ENCODE measurements at places on chromosomes 5 and 9.

DNA sequence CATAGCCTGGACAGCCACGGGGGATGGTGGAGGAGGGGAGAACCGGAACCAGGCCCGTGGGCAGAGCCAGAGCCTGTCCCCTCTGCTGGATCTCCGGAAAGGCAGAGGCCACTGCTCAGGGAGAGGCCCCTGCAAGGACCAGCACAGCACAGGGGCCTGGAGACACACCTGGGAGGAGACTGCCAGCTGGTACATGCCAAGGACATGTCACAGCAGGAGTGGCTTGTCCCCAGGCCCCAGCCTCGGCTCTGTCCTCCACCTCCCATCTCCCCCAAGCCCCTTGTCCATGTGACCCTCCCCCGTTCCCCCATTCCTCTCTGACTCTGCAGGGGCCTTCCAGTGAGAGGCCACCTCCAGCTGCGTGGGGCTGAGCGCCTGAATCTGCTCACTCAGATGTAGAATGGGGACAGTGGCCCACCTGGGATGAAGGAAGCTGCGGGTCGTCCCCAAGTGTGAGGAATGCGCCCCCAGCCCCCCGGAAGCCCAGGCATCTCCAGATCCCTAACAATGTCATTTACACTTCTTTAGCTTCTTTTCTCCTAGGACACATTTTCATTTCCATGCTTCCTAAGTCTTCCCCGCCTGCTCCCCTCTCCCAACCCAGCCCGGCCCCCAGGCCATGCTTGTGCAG lies 349.6 kb upstream of the IRX2 start:
- DNase-seq: no peak

GRCh38 chr5:23840083-23840482 lies 332.7 kb downstream of the PRDM9 start:
- DNase-seq: no peak

DNA sequence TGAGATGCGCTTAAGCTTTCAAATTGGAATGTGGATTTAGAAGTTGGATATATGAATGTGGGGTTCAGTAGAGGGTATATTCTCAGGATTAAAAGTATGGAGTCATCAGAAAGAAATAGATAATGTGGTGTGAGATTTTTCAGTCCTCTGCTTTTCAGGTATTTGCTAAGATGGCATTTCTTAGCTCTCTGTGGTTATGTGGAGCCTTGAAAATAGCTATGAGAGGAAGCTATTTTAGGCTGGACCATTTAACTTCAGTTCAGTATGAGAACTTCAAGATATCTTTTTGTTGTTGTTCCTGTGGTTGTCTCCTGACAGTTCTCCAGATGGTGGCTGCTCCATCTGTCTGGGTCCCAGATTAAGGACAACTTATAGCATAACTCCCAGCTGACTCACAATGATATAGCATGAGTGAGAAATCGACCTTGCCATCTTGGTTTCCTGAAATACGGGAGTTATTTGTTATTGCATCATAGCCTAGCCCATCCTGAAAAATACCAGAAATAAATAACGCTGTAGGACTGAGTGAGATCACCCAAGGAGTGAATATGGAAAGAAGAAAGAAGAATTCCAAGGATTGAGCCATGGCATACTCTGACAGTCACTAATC lies 461.5 kb downstream of the ANXA1 start:
- no peak for DNase-seq

DNA sequence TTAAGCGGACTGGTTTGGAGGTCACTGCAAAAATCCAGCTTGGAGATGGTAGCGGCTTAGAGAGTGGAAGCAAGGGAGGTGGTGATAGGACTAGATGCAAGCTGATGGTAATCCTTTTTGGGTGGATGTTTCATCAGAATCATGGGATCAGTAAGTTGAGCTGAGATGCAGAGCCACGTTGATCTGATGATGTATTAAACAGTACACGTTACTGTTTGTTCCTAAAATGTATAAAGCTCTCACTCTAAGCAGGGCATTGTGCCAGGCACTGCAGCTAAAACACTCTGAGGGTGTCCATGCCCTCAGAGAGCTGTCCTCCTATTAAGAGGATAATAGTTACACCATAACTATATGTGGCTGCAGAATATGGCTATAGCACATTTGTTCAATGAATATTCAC lies 93.1 kb downstream of the JAKMIP2 start:
- no peak for DNase-seq

DNA sequence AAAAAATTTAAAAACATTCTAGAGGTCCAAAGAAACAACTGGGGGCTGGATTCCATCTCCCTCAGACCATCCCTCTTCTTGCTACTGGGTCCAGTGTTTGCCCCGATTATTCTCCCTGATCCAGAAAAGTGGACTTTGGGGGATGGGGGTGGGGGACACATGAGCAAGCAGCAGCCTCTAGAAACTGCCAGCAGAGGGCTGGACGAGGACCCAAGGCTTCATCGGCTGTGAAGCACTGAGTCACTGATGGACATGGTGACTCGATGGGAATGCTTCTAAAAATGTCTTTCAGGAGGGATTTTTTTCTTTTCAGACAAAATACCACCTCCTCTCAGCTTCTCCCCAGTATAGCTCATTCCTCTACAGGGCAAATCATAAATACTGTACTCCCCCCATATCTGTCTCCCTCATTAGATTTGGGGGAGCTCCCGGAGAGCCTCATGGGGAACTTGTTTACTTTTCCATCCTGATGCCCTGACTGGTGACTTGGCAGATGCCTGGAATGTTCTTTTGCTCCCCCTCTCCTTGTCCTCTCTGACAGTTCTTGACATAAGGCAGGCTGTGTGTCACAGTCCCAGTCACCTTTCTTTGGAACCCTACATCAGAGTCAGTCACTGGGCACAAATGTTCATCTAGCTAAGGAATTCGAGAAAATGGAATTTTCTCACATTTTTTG lies 67.2 kb upstream of the STC2 start:
- no peak for DNase-seq

Measured in dorsolateral prefrontal cortex (tissue), 122 donors.